Airway epithelial cell (primary cell): ENCODE measurements at places on chromosomes 5 and 9. TPM values are rescaled to one million over a fixed set of nuclear protein-coding genes. Genes with fewer than 3 reads are reported as not detected.

FBP2 gene
- not detected in 2 replicates for total RNA-seq

PCDHGC5 gene
- total RNA-seq, result 0.79 and 1.1 TPM in 2 replicates

OR1Q1 gene
- total RNA-seq, result not detected in 2 replicates

PCDHAC2 gene
- total RNA-seq, result 0.42 and 1.1 TPM in 2 replicates

BAAT gene
- total RNA-seq, result 0.05 and 0.07 TPM in 2 replicates

ESM1 gene
- 0.14 and 0.56 TPM in 2 replicates for total RNA-seq

ISOC1 gene
- total RNA-seq, result 22.2 and 23.9 TPM in 2 replicates

ADCY2 gene
- total RNA-seq, result not detected in 2 replicates

GBGT1 gene
- 3.2 and 4.4 TPM in 2 replicates for total RNA-seq

UAP1L1 gene
- 2.7 and 4.0 TPM in 2 replicates for total RNA-seq

CATSPER3 gene
- 0.07 TPM in 1 of 2 replicates, not detected in the other for total RNA-seq

CER1 gene
- total RNA-seq, result not detected in 2 replicates

PALM2AKAP2 gene
- 0.07 and 1.0 TPM in 2 replicates for total RNA-seq

PHYHD1 gene
- total RNA-seq, result 6.3 and 9.1 TPM in 2 replicates

SPINK13 gene
- not detected in 2 replicates for total RNA-seq

BTNL3 gene
- total RNA-seq, result not detected in 2 replicates

QRFP gene
- not detected in 2 replicates for total RNA-seq

MARCOL gene
- not detected in 2 replicates for total RNA-seq

BBLN gene
- total RNA-seq, result 251 and 413 TPM in 2 replicates

LHX6 gene
- total RNA-seq, result 0.42 TPM in 1 of 2 replicates, not detected in the other

CENPK gene
- total RNA-seq, result 13.9 and 15.2 TPM in 2 replicates

TXNDC8 gene
- total RNA-seq, result not detected in 2 replicates

C5orf58 gene
- total RNA-seq, result not detected in 2 replicates

PCDHB3 gene
- 0.05 TPM in 1 of 2 replicates, not detected in the other for total RNA-seq

ORM2 gene
- not detected in 2 replicates for total RNA-seq

TMC1 gene
- 0.14 TPM in 1 of 2 replicates, not detected in the other for total RNA-seq

IRGM gene
- not detected in 2 replicates for total RNA-seq

NIPAL4 gene
- 14.9 and 22.1 TPM in 2 replicates for total RNA-seq

ACOT12 gene
- not detected in 2 replicates for total RNA-seq

NUTM2G gene
- not detected in 2 replicates for total RNA-seq

TPRN gene
- total RNA-seq, result 11.4 and 12.5 TPM in 2 replicates
